Fibroblast of skin of left quadriceps (primary cell): ENCODE measurements at places on chromosomes 13 and 19.

GRCh38 chr13:39768962-39769361, 113.5 kb downstream of the COG6 start:
- DNase-seq, result no peak

DNA sequence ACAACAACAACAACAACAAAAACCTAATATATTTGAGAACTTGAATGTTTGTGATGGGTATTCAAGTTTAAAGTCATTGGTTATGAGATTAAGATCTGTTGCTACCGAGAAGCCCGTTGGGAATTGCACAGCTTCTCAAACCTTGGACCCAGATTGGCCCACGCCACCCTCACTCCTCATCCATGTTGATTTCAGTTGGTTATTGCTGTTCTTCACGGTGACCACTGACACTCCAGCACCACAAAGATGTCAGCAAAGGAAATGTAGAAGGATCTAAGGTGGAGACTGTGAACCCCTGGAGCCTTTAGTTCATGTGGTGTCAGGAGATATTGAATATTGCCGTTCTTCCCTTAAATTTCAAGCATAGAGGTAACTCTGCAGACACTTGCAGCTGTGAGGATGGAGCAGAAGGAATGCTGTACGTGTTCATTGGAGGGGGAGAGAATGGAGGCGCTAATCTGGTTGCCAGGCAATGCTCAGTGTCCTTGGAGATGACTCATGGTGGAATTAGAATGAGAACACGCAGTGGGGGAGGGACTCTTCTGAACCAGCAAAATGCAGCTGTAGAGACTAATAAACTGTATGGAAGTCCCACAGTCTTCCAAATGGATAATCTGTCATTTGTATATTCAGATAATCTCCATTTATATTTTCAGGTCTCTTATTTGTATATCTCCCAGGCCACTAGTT, 20.8 kb upstream of the ZNF835 start:
- no peak for DNase-seq

DNA sequence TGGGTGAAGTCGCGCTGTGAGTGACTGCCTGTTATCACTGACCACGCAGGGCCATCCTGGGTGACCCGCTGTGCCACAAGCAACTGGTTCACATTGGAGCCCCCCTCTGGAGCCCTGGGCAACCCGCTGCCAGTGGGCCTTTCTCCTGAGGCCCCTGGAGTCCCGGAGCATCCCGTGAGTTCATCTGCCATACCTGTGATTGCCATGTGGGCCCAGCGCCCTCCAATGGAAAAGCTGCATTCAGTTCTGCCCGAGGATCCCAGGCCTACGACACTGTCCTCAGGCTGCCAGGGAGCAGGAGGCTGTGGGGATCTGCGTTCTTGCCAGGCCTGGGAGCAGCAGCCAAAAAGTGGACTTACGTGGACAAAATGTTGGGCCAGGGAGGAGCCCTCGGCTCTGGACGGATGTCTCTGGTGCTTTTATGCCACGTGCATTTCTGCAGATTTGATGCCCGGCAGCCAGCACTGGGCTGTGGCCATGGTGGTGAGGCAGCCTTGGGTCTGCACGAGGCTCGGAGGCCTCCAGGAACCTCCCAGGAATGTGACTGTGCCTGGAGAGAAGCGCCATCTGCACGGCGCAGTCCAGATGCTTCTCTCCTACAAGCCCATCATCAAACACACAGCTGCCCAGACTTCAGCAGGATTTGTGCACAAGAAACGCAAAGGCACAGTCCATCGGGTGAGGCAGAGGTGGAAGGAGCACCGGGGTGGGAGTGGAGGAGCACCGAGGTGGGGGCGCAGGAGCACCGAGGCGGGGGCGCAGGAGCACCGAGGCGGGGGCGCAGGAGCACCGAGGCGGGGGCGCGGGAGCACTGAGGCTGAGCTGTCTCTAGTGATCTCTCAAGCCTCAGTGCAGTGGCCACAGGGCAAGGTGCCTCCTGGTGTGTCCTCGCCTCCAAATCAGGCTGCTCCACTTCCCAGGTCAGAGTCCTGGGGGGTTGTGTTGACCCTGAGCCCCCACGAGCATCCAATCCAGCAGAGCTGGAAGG, 44.0 kb downstream of the C13orf46 start:
- no peak for DNase-seq

GRCh38 chr13:71771144-71771543, 95.9 kb downstream of the DACH1 start:
- DNase-seq, result no peak

- DNase-seq, result no peak
These were observed 29.8 kb downstream of the WASF3 start for GRCh38 chr13:26587251-26587650.

- no peak for DNase-seq
These were observed 10.9 kb downstream of the FAM187B start for GRCh38 chr19:35217649-35217990.

DNA sequence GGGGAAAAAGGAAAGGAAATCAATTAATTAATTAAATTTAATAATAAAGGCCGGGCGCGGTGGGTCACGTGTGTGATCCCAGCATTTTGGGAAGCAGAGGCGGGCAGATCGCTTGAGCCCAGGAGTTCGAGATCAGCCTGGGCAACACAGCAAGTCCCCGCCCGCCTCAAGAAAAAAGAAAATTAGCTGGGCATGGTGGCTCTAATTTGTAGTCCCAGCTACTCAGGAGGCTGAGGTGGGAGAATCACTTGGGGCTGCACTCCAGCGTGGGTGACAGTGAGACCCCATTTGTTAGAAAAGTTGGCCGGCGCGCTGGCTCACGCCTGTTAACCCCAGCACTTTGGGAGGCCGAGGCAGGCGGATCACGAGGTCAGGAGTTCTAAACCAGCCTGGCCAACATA, 733 bp upstream of the CD320 start:
- no peak for DNase-seq

GRCh38 chr13:33277946-33278345, 7.6 kb downstream of the STARD13 start:
- peak; percentile 77 for DNase-seq
